Stimulated activated CD4-positive, alpha-beta T cell treated with anti-CD3 and anti-CD28 coated beads, Interleukin-4, amount 100 ng/mL, for 24 hours (primary cell): ENCODE measurements at places on chromosomes 12 and 14.

- peak; percentile 42 for DNase-seq
These were observed 8.0 kb downstream of the SCNN1A start for GRCh38 chr12:6367065-6367968.

DNA sequence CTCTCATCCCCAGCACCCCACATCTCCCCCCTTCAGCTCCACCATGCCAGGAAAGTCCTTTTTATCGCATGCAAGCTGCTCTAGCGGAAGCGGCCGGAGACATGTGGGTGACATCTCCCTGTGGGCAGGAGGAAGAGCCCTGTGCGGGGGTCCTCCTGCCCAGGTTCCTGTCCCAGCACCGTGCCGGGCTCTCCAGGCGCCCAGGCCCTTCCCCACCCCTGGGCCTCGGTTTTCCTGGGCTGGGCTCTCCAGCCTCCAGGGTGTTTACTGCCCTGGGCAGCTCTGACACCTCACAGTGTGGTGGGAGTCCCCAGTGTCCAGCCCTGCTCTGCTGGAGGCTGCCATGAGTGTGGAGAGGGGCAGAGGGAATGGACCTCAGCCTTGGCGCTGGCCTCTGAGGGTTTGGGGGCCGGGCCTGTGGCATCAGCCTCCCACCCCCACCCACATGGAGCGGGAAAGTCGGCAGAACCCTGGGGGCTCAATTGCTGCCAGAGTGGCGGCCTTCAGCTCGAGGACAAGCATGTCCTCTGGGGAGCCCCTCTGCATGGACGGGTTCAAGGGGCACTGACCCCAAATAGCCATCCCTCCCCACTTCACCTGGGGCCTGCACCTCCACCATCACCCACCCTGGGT, 16.9 kb downstream of the ASPG start:
- DNase-seq = no peak

DNA sequence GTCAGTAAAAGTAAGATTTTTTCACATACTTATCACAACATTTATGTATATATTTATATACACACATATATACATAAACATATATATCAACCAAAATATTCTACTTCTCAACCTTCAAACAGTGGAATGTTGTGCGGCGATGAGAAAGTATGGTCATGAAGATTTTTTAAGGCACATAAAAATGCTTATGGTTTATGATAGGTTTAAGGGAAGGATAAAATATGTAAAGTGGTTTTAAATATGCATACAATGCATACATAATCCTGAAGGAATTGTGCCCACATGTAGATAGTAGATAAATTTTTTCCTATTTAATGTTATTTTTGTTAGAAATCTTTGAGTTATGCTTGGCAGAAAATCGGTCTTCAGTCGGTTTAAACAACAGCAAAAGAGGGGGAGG, 182.7 kb downstream of the ANO6 start:
- DNase-seq = no peak

DNA sequence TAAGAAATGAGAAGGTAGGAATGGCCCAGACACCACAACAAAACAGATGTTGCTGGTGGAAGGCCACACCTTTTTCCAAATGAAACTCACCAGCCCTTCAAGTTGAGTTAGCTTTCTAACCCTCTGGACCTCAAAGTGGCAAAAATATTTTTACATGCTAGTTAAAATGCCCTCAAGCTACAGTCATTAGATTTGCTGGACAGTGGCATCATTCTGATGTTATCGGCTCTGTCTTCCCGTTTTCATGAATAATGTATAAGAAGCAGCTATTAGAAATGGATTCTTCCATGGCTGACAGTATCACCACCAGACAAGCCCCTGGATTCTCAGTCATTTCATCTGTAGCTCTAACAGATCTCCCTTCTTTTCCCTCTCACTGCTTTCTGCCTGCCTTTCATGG, 37.1 kb upstream of the PLXNC1 start:
- DNase-seq = no peak

- DNase-seq = no peak
These were observed 51.4 kb downstream of the FBXW8 start for GRCh38 chr12:116962197-116962596.

DNA sequence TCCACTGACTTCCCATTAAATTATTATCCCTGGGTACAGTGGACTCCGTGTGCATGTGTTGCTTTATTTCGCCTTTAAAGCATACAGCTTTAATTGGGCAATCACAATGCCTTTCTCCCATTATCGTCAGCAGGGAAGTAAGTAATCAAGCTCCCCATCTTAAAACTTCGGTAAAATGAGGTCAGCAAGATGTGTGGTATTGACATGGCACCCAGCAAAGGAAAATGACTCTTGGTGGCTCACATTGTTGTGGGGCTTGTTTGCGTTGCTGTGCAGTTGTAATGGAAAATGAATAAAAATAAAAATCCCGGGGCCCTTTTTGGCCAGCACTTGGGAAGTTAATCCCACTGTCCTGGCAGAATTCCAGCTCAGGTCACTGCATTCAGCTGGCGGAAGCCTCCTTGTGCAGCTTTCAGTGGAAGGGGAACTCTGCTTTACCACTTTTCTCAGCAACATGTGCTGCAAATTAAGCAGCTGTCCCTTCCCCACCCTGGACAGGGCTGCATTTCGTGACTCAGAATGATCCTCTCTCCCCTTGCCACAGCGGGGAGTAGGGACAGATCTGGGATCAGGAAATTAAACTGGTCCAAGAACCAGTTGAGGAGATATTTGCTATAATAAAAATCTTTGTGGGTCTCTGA, 13.9 kb upstream of the ATP2A2 start:
- DNase-seq = no peak

- DNase-seq = no peak
These were observed 126.6 kb downstream of the LLPH start for GRCh38 chr12:66003951-66004350.

- no peak for DNase-seq
These were observed at the start of gene LHX5 for GRCh38 chr12:113471619-113472171. Gene LHX5 (minus strand): TSS chr12:113471871. CDS start chr12:113471498, 373 bp downstream.

DNA sequence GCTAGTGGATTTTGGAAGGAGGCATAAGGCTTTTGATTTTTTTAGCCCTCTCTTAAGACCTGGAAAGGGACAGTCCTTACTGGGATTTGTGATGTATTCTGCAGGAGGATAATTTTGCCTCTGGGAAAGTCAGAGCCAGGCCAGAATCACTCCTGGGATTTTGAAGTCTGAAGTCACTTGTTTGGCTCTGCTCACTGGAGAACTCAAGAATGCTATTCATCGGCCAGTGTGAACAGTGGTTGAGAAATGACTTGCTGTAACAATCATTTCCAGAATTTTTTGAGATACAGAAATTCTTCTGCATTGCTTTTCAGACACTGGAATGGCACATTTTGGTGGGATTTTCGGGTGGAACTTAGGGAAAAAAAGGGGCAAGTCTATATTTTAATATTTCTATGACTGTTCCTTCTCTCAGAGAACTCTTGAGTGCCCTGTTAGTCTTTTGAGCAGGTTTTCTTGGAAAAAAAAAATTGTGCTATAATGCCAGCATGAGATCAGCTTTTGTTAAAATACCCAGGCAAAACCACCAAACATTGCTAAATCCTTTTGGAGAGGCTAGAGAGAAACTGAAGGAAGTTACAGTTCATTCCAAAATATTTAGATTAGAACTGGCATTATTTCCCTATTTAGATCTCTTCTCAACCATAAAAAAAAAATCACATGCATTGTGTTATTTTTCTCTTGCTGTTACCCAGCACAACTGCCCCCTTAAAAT, 26.1 kb upstream of the BHLHE41 start:
- DNase-seq = no peak

DNA sequence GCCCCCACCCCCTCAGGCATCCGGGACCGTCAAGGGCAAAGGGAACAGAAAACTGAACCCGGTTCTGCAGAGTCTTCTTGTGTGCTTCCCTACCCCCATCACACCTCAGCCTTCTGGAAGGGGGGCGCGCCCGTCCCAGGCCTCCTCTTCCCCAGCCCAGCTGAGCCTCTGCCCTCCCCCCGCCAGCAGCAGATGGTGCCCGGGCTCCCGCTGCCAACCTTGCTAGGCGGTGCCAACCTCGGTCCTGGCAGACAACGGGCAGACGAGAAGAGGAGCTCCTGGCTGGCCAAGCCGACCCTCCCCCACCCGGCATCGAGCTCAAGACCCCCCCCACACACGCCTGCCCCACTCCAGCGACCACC, 8.7 kb downstream of the STAC3 start:
- DNase-seq = no peak

DNA sequence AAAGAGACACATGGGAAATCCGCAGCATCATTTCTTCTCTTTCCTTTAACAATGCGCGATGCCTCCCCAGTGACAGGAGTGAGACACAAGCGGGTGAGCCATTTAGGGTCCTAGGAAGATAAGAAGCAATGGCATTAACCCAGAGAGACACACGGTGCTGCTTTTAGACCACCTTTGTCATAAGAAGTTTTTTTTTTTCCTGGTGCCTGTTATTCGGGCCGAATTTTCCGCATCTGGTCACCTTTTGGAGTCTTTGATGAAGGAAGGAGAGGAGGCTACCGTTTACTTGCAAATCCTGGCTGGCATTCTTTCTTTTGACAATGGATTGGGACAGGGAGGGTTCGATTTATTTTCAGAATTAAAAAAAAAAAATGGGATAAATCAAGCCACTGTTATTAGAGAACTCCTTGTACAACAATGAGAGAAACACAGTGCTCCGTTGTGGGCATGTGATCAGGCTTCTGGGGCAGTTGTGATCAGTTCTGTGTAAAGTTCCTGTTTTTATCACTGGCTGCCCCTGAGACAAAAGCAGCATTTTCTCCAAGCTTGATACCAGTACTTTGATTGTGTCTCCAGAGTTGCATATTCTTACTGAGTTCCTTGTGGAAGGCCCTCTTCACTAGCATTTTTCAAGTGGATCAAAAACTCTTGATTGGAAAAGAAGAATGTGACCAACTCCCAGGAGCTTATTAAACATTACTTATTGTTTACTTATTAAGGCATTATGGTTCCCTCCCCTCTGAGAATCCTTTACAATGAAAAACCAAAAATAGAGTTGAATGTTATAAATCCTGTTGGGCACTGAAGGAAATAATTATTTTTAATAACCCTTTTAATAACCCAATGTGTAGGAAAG, 1.1 kb downstream of the DIP2B start:
- peak; percentile 10 for DNase-seq

DNA sequence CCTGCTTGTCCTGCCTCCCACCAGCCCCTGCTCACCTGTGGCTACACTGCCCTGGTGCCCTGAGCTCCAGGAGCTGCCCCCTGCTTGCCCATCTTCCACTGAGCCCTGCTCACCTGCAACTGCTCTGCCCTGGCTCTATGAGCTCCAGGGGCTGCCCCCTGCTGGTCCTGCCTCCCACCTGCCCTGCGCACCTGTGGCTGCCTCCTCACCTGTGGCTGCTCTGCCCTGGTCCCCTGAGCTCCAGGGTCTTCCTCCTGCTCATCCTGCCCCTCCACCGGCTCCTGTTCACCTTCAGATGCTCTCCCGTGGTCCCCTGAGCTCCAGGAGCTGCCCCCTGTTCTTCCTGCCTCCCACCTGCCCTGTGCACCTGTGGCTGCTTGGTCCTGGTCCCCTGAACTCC, 247.6 kb downstream of the TMEM121 start:
- DNase-seq = no peak

DNA sequence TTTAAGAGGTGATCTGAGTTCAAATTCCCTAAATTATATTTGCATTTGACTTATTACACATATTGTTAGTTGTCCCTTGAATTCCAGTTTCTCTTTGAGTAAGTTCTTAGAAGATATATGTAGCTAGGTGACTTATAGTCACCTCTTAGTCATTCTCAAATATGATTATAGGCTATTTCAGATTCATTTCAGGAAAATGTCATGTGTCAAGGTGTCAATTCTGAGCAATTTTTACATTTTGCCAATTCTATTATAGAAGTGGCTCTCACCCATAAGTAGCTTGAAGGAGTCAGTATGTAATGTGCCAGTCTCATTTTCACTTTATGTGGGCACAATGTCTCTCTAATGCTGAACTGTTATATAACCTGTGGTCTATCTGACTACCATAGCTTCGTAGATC, 623.4 kb downstream of the DIO2 start:
- no peak for DNase-seq

GRCh38 chr12:123705935-123706334, 6.2 kb upstream of the ATP6V0A2 start:
- DNase-seq = no peak

DNA sequence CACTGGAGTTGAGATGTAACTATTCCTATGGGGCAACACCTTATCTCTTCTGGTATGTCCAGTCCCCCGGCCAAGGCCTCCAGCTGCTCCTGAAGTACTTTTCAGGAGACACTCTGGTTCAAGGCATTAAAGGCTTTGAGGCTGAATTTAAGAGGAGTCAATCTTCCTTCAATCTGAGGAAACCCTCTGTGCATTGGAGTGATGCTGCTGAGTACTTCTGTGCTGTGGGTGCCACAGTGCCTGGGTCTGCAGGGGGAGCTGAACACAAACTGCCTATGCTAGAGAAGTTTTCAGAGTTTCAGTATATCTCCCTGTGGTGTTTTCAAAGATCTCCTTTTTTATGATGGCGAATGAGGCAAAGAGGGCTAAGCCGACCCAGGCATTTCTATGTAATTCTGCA, 179.2 kb upstream of the OR4E1 start:
- no peak for DNase-seq

- DNase-seq = no peak
These were observed 710.4 kb upstream of the FLRT2 start for GRCh38 chr14:84819528-84819927.

- DNase-seq = no peak
These were observed 5.1 kb upstream of the SMOC1 start for GRCh38 chr14:69873877-69874780.

DNA sequence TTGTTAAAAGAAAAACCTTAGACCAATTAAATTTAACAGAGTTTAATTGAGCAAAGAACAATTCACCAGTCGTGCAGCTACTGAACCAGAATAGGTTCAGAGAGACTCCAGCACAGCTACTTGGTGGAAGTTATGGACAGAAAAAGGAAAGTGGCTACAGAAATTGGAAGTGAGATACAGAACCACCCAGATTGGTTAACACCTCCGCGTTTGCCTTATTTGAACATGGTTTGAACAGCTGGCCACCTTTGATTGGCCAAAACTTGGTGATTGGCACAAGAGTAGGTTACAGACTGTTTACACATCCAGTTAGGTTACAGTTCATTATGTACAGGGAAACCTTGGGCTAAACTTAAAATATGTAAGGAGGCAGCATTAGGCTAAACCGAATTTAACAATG, 54.9 kb downstream of the SRGAP1 start:
- DNase-seq = no peak

DNA sequence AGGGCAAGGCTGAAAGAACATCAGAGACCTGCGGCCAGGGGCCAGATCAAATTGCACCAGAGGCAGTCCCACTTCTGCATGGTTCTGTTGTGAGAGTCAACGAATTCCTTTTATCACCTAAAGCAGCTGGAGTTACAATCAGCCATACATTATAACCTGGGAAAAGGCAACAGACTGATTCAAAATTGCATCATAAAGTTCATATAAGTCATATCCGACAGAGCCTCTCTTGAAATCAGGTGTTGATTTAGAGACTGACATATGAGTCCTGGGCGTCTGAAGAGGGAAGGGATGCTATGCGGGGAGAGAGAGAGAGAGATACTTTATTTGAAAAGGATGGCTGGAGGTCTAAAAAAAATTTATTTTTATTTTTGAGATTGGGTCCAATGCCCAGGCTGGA, 89.4 kb downstream of the EFCAB11 start:
- DNase-seq = no peak

GRCh38 chr12:113310489-113310888, 24.4 kb downstream of the SLC8B1 start:
- no peak for DNase-seq

GRCh38 chr12:110348431-110349059, 55.0 kb downstream of the ANAPC7 start:
- no peak for DNase-seq

GRCh38 chr12:69986114-69986513, 161.1 kb downstream of the MYRFL start:
- no peak for DNase-seq

- DNase-seq = no peak
These were observed 132.0 kb upstream of the ARHGAP5 start for GRCh38 chr14:31945074-31945613.
